Stimulated activated CD8-positive, alpha-beta memory T cell treated with anti-CD3 and anti-CD28 coated beads, Interleukin-7, amount 100 ng/mL, for 1 hour (primary cell): ENCODE measurements at places on chromosomes 16 and 17.

GRCh38 chr17:36850790-36851189 is 86.5 kb upstream of the LHX1 start:
- no peak for DNase-seq

- no peak for DNase-seq
These were observed 93.6 kb downstream of the USP22 start for GRCh38 chr17:20948984-20949777.

DNA sequence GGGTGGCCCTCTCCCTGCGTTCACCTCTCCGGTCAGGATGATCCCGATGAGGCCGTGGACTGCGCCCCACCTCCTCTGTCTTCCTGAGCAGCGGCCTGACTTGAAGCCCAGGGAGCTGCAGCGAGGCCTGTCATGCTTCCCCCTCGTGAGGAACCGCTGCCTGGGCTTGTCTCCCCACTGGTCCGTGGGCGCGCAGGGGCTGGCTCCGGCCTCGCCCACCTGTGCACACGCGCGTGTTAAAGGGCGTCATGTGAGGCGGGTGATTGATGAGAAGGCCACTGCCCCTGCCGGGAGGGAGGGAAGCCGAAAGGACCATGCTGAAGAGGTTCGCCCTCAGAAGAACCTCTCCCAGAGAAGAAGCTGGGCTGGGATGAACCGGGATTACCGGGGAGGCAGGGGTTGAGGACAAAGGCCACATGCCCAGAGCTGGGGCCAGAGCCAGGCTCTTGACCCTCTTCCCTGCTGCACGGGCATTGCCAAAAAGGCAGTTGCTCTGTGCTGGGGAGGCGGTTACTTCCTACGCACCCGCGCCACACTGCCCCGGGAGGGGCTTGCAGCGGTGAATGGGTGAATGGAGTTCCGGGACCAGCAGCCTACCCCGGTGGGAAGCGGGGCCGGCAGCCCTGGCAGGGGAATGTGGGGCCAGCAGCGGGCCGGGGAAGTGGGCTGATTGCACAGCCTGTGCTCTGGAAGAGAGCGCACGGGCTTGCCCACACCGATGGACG is 85.9 kb upstream of the GSE1 start:
- no peak for DNase-seq

DNA sequence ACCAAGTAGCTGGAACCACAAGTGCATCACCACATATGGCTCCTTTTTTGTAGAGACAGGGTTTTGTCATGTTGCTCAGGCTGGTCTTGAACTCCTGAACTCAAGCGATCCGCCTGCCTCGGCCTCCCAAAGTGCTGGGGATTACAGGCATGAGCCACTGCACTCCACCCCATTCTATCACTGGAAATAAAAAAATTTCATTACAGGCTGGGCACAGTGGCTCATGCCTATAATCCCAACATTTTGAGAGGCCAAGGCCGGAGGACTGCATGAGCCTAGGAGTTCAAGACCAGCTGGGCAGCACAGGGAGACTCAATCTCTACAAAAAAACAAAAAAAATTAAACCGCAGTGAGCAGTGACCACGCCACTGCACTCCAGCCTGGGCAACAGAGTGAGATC is 60.1 kb downstream of the BRIP1 start:
- DNase-seq: no peak

- DNase-seq: no peak
These were observed 8.2 kb downstream of the RNF166 start for GRCh38 chr16:88697831-88698615.

DNA sequence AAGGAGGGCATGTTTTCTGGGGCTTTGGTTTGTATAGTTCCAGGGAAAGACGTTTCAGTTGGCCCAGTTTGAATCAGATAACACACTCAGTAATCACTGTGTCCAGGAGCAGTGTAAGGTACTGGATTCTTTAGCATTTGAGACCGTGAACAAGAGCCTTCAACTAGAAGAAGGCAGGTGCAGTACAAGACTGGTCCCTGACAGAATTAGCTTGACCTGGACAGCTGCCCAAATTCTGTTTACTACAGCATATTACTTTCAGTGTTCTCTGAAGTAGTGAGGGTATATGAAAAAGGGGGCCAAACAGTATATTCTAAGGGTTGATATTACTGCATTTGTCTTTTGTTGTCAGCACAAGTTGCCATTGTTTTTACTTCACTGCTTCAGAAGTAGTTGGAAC is 81.3 kb downstream of the COX10 start:
- no peak for DNase-seq

DNA sequence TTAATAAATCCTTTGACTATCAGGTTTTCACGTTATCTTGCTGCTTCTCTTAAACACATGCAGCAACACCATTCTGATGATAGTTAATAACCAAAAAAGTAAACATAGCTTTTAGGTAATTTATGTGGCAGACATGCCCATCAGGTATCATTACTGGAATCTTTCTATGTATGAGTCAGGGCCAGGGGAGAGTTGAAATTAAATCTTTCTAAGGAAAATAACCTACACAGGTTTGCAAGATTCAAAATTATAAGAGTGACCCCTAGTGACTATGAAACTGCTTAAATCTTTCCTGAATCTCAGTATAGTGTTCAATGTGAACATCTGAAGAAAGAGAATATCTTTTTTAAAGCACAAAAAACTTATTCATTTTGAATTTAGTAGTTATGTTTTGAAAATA is 666.6 kb downstream of the CDH11 start:
- DNase-seq: no peak

GRCh38 chr17:29433541-29433940 is 43.4 kb downstream of the TAOK1 start:
- no peak for DNase-seq
